ENCODE measurements at places on chromosomes 16 and 17. TPM values are rescaled to one million over a fixed set of nuclear protein-coding genes. Genes with fewer than 3 reads are reported as not detected.

DNA sequence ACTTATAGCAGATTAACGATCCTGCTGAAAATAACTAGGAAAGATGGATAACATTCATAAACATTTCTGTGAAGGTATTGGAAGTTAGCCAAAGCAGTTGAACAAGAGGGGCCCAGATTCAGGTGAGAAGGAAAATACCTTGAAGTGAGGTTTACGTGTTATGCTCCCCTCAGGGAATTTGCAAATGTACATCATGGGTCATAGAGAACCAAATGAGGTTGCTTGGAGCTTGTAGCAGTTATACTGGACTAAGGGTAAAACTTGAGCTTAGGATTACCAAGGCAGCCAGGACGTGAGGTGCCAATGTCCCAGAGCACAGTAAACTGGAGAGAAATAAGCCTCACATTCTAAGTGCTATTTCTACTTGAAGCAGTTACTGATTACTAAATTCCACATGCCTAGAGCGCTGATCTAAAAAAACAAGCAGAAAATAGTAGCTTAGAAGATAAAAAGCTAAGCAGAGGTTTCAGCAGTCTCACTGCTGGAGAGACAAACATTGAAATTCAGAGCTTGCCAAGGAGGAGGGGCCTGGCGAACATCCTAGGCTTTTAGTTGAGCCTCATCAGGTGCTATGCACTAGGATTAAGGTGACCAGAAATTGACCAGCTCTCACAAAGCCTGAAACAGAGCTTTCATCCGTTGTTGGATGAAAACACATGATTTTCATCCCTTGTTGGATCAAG lies 136.7 kb upstream of the FAM20A start:
- no peak for DNase-seq

DNA sequence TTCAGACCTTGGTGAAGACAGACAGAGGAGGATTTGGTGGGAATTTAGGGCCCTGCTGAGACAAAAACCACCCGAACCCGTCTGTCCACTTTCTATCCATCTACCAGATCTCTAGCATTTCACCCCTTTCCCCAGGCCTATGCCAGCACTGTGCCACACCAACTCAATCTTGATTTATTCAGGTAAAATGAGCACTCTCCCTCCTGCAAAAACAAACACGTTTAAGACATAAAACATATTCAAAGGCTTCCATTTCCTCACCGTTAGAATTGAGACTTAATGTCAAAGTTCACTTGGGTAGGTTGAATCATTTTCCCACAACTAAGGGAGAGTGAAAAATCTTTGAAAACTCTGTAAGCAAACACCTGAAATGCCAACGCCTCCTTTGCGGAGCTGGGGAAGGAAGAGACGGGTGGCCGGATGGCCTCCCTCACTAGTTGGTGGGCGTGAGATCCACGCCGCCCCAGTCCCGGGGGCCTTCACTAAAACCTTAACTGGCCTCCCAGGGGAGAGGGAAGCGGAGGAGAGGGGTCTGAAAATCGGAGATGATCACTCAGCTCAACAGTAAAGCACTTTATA lies 862 bp downstream of the DCAKD start:
- peak; percentile 80 for DNase-seq

- no peak for DNase-seq
Observed at GRCh38 chr17:66445229-66445628, 142.8 kb downstream of the PRKCA start.

NPIPA2 gene
- 11.0 TPM for total RNA-seq

DNA sequence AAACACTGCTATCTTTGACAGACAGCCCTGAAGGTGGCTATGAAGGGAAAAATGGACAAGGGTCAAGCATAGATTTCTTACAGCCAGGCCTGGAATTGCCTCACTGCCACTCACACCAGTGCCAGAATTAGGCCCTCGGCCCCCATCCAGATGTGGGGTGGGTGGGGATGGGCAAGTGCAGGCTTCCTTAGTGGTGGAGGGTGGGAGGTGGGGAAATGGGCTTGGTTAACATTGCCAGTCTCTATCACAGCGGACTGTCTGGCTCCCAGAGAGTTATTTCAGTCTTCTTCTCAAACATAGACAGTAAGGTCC lies 24.9 kb downstream of the B9D1 start:
- DNase-seq: no peak

ORMDL3 gene
- 80.9 TPM for total RNA-seq

TMIGD1 gene
- not detected for total RNA-seq

DNA sequence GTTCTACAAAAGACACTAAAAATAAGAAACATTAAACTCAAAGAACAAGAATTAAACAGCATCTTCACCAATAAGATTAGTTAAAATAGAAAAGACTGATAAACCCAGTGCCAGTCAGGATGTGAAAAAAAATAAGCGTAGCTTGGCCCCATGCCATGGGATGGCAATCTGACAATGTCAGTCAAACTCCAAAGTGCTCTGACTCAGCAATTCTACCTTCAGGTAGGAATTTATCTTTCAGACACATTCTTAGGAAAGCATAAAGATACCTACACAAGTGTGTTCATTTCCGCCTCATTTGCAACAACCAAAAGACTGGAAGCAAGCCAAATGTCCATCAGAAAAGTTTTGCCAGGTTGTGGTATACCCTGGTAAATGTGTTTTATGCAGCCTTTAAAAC lies 9.1 kb upstream of the MPO start:
- no peak for DNase-seq

DNA sequence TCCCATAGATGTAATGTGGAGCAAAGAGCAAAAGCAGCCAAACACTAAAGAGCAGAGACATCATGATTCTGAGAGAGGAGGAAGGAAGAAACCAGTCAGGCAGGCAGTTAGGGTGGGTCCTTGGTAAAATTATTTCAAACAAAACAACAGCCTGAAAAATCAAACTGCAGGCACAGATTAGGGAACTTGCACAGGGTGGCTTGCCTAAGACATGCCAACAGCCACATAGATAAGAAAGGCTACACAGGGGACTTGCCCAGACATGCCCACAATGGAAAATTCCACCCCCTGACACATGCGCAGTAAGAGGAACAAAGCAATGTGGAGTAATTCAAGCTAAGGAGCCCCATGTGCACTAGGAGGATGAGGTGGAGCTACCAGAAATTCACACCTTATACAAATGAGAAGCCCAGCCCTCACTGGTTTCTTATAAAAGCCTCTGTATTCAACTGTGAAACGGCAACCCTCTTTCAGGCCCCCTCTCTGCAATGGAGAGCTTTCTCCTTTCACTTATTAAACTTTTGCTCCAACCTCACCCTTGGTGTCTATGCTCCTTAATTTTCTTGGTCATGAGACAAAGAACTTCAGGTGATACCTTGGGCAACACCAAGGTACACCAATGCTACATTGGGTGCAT lies 7.3 kb upstream of the GAS7 start:
- DNase-seq: no peak

- DNase-seq: no peak
Observed at GRCh38 chr17:14833201-14833785, 431.8 kb downstream of the PMP22 start.
